Stimulated activated CD4-positive, alpha-beta T cell treated with anti-CD3 and anti-CD28 coated beads, Interleukin-4, amount 100 ng/mL, for 4 hours (primary cell): ENCODE measurements at places on chromosomes 12 and 14.

- no peak for DNase-seq
Measured at GRCh38 chr12:69524331-69524630, 54.1 kb downstream of the FRS2 start.

DNA sequence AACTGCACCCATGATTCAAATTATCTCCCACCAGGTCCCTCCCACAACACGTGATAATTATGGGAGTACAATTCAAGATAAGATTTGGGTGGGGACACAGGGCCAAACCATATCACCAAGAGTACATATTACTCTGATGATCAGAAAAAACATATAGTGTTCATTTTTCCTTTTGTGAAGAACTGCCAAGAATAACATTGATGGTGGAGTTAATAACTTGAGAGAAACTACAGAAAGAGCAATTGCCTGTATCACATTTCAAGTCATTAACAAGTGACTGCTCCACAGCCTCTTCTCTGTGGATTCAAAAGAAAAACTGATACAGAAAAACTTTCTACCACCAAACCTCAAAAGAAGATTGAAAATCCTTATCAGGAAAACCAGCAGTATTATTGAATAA, 34.7 kb downstream of the GRIP1 start:
- no peak for DNase-seq

GRCh38 chr14:59332727-59333126, 132.5 kb downstream of the GPR135 start:
- DNase-seq: no peak

DNA sequence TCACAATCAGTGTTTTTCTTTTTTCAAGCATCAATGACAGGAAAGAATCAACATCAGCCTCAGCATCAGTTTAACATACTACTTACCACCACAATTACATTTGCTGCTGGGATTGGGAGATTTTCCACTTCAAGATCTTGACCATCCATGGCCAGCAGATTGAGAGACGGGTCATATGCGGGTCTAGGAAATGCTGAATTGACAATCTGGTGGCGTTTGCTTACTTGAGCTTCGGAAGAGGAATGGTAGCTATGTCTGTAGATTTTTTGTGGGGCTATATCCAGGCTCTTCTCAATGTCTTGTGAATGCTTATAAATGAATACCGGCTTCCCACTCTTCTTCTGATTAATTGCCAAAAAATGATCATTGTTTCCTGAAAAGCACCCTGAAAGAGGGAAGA, 27.9 kb downstream of the PTPRR start:
- no peak for DNase-seq

GRCh38 chr12:21849878-21850277, 75.4 kb upstream of the KCNJ8 start:
- DNase-seq: no peak

GRCh38 chr12:57268264-57268663, 17.3 kb upstream of the STAC3 start:
- DNase-seq: no peak

- DNase-seq: no peak
Measured at GRCh38 chr12:3034067-3034750, 43.0 kb upstream of the TSPAN9 start.

DNA sequence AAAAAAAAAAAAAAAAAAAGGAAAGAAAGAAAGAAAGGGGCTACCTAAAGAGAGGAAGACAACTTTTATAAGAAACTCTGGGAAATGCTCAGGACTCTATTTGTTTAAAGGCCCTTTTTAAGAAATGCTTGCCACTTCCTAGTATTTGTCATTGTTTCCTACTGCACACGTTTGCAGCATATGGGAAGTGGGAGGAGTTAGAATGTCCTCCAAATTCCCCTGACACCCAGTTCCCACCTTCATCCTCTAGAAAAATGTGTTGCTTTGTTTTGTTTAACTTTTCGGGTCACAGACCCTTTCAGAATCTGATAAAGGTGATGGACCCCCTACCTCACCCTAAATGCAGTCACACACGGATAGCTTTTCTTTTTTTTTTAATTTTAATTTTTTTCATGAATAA, 40.8 kb downstream of the NINJ2 start:
- DNase-seq: peak; percentile 25
